ENCODE measurements at places on chromosomes 5 and 9. TPM values are rescaled to one million over a fixed set of nuclear protein-coding genes. Genes with fewer than 3 reads are reported as not detected.

The PCDHA1 gene
- total RNA-seq, result 0.14 TPM

The SH3GLB2 gene
- 46.6 TPM for total RNA-seq

The SV2C gene
- not detected for total RNA-seq

The SAP30L gene
- total RNA-seq, result 26.6 TPM

The ZNF658 gene
- 2.1 TPM for total RNA-seq

The PCDHGA12 gene
- not detected for total RNA-seq

The WDR38 gene
- total RNA-seq, result 0.14 TPM

The ZNF300 gene
- total RNA-seq, result 1.9 TPM

The OR1J2 gene
- total RNA-seq, result not detected

The DAB2 gene
- 7.0 TPM for total RNA-seq

The PALM2AKAP2 gene
- 0.36 TPM for total RNA-seq

The FCN2 gene
- total RNA-seq, result not detected

The ANGPTL2 gene
- not detected for total RNA-seq

The PRELID2 gene
- total RNA-seq, result 7.6 TPM

The LCN12 gene
- total RNA-seq, result 1.2 TPM

The RNF44 gene
- 27.3 TPM for total RNA-seq

The HTR4 gene
- not detected for total RNA-seq

The NOTCH1 gene
- 11.0 TPM for total RNA-seq

The SREK1IP1 gene
- 8.8 TPM for total RNA-seq

The TMEM252 gene
- total RNA-seq, result not detected

The PTGR1 gene
- total RNA-seq, result 287 TPM

The IRX1 gene
- not detected for total RNA-seq

The CCL27 gene
- 0.33 TPM for total RNA-seq

The TMEM38B gene
- total RNA-seq, result 14.2 TPM

The PRDM9 gene
- total RNA-seq, result 0.02 TPM

The REEP2 gene
- 5.8 TPM for total RNA-seq

The PCDHB7 gene
- 0.03 TPM for total RNA-seq

The MELK gene
- 68.7 TPM for total RNA-seq

The PTRH1 gene
- 22.7 TPM for total RNA-seq

The NUTM2F gene
- not detected for total RNA-seq

The RASGRF2 gene
- total RNA-seq, result 1.0 TPM

The IL33 gene
- 0.61 TPM for total RNA-seq

The GFRA3 gene
- 0.14 TPM for total RNA-seq

The PCDHAC1 gene
- 1.9 TPM for total RNA-seq

The SPATA9 gene
- total RNA-seq, result 0.17 TPM

The SLC1A3 gene
- 0.05 TPM for total RNA-seq

The IL13 gene
- not detected for total RNA-seq

The SH3RF2 gene
- 2.4 TPM for total RNA-seq

The SLC23A1 gene
- total RNA-seq, result 1.3 TPM

The SPATA31C1 gene
- total RNA-seq, result not detected

The FRRS1L gene
- total RNA-seq, result 0.27 TPM

The DNAJB5 gene
- 9.5 TPM for total RNA-seq

The PTPN3 gene
- total RNA-seq, result 17.5 TPM

The OTP gene
- 0.09 TPM for total RNA-seq

The GDF9 gene
- total RNA-seq, result 0.25 TPM

The ELOVL7 gene
- total RNA-seq, result 12.6 TPM

The ITGA1 gene
- total RNA-seq, result 2.0 TPM

The MRPL50 gene
- total RNA-seq, result 12.6 TPM
